Activated CD4-positive, alpha-beta T cell treated with anti-CD3 and anti-CD28 coated beads, Interleukin-2, amount 50 U/mL, for 1 hour (primary cell): ENCODE measurements at places on chromosomes 2 and 18.

GRCh38 chr2:36445185-36445866, 89.7 kb downstream of the CRIM1 start:
- DNase-seq = no peak

GRCh38 chr2:226208726-226209125, 590.9 kb downstream of the IRS1 start:
- no peak for DNase-seq

GRCh38 chr18:8389391-8390340, 219.6 kb upstream of the RAB12 start:
- DNase-seq = peak; percentile 2

GRCh38 chr2:113200236-113200635, 26.5 kb downstream of the PSD4 start:
- no peak for DNase-seq
